ENCODE measurements at places on chromosomes 3 and 15. TPM values are rescaled to one million over a fixed set of nuclear protein-coding genes. Genes with fewer than 3 reads are reported as not detected.

Gene IQCF5
- total RNA-seq: not detected

Gene SLC2A2
- total RNA-seq: not detected

DNA sequence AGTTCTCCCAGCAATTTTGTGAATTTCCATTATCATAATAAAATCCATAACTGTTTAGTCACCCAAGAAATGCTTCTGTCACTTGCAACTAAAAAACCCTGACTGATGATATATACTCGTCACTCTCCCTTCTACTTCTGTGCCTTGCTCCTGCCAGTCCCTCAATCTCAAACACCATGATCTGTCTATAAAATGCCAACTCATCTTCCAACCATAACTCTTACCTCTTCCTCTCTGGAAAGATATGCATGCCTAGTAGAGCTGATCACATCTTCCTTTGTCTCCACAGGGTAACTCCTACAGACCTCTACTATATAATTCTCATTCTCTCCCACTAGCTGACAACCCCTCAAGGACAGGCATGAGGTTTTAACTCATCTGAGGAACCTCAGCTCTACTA, 5.2 kb upstream of the VEPH1 start:
- H3K27me3 ChIP-seq: no peaks in the 10 kb centered on the region
- no peak overlapping the region for H3K27ac ChIP-seq
- H3K4me3 ChIP-seq: no peak overlapping the region
- H3K36me3 ChIP-seq: no peaks in the 10 kb centered on the region
- H3K4me1 ChIP-seq: no peaks in the 10 kb centered on the region
- DNase-seq: no peak

DNA sequence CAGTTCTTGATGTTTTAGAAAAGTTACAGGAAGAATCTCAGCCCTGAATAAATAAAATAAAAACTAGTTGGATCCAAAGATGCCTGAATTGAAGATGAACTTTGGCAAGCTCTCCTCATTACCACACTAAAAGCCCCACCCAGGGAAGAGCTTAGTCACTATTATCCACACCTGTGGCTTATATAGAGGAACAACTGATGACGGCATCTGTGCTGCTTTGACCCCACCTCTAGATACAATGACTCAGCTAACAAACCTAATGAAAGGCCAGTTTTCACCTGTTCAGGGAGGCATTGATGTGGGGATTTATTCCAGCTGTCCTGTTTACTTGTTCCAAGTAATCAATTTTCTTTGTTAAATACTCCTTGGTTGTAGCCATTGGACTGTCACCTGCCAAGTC, 604.7 kb upstream of the EPHA6 start:
- no peak for DNase-seq
- no peaks in the 10 kb centered on the region for H3K27me3 ChIP-seq
- H3K4me1 ChIP-seq: no peaks in the 10 kb centered on the region
- H3K4me3 ChIP-seq: no peak overlapping the region

DNA sequence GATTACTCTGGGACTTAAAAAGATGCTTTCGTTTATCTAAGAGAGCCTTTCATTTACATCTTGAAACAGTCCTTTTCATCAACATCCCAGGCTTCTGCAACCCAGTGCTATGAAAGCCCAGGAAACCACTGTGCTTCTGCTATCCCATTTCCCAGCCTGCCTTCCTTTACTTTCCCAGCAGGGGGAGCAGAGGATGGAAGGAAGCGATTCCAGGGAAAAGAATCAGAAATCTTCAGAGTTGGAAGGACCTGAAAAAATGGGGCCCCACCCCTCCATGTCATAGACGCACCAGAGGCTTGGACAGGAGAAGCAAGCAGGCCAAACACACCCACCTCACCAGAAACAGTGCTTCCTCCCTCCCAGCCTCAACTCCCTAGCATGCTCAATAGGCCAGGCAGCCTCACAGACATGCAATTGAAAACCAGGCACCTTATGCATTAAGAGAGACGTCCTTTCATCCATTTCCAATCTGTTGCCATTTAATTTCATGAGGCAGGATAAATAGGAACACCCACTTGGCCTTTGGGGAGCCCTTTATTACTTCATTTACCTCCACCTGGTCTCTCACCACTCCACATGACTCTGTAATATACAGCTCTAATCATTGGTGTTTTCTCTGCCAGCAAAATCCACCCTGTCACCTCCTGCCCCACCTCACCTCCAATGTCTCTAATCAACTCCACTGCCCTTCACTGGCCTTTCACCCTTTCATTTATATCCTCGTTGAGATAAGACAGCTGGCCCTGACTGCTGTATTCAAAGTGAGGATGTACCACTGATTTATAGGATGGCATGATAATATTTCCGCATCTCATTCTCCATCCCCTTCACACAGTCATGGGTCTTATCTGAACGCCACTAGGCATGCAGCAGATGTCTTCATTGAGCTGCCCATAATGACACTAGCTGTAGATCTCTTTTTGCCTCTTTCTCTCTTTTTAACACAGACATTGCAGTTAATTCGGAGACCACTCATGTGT, 583.9 kb downstream of the NTRK3 start:
- H3K27ac ChIP-seq: no peak overlapping the region
- no peaks in the 10 kb centered on the region for H3K36me3 ChIP-seq
- no peaks in the 10 kb centered on the region for H3K27me3 ChIP-seq

GRCh38 chr3:158102242-158103080, 3.8 kb downstream of the SHOX2 start:
- H3K27me3 ChIP-seq: peaks cover 92% of the 10 kb centered on the region
- H3K4me3 ChIP-seq: no peak overlapping the region
- no peak for DNase-seq
- peaks cover 51% of the 10 kb centered on the region for H3K4me1 ChIP-seq
- no peaks in the 10 kb centered on the region for H3K36me3 ChIP-seq

DNA sequence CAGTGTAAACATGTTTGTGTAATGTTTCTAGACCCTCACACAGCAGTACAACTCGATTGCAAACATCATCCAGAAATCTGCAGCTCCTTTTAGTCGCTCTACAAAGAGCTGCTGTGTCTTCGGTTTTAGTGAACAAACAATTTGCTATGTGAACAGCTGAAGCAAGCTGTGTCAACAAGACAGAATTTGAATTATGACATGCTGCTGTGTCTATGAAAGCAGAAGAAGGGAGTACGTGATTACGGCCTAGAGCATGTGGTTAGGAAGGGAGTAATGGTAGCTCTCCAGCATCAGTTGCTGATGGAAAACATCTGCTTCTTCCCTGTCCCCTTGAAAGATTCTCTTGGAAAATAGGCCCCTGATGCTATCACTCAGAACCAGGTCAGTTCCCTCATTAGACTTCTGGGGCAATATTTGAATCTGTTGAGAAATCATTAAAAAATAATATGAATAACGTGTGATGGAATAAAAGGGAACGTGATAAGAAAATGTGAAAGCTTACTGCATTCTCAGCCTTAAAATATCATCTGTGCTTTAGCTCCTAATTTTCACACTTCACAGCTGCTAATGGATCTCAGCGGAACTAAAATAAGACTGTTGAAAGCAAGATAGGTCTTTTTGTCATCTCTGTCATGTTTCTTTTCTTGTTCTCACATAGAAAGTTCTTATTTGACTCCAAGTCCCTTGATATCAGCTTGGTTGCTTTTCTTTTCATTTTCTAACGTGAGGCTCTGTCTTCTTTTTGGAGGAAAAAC, 891.5 kb downstream of the ROBO2 start:
- H3K27ac ChIP-seq: no peak overlapping the region
- H3K27me3 ChIP-seq: no peaks in the 10 kb centered on the region
- no peaks in the 10 kb centered on the region for H3K36me3 ChIP-seq

All from CD4-positive, alpha-beta memory T cell (primary cell).